Foreskin fibroblast (primary cell): ENCODE measurements at places on chromosomes 13 and 19.

GRCh38 chr19:8320564-8321066 lies 560 bp downstream of the NDUFA7 start:
- DNase-seq = no peak

GRCh38 chr13:82717249-82717648 lies 1165.0 kb downstream of the SLITRK1 start:
- DNase-seq = peak; percentile 57

GRCh38 chr13:100790405-100790804 lies 115.8 kb upstream of the TMTC4 start:
- DNase-seq = no peak

GRCh38 chr13:20274466-20274865 lies 42.3 kb upstream of the GJB6 start:
- DNase-seq = no peak

DNA sequence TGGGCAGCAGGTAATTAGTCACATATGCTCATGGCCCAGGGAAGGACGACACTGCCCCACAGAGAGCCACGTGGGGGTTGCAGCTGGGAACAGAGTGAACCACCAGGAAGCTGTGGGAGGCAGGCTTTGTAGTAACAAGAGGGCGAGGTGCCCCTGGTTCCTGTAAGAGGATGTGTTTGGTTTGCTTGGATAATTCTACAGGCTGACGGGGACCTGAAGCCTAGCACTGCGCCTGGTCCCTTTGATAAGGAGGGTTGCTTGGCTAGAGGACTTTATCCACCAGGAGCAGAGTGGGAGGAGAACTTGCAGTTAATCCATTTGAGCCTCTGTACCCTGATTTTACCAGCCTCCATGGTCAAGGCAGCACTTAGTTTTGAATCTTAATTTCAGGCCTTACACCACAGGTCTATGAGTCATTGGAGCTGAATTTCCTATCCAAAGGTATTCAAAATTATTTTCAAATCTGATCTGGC lies 67.4 kb upstream of the CLDN10 start:
- peak; percentile 41 for DNase-seq

GRCh38 chr13:21319869-21320641 lies 139.0 kb downstream of the ZDHHC20 start:
- no peak for DNase-seq

DNA sequence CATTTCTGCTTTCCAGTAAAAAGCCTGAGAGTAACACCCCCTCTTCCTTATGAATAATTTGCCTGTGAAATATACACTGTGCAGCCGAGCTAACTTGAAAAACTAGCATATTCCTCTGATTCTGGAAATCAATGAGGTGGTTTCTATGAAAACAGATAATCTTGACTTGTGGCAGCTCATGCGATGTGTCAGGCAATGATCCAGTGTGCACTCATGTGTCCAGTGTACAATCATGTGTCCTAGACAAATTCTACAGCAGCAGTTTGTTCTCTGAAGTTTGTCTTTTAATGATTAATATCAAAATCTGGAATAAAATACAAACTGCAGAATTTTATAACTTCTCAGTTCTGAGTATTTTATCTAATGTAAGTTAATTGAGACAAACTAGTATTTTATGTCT lies 2213.9 kb upstream of the PCDH20 start:
- no peak for DNase-seq

GRCh38 chr19:16207490-16208025 lies 9.8 kb downstream of the AP1M1 start:
- no peak for DNase-seq

DNA sequence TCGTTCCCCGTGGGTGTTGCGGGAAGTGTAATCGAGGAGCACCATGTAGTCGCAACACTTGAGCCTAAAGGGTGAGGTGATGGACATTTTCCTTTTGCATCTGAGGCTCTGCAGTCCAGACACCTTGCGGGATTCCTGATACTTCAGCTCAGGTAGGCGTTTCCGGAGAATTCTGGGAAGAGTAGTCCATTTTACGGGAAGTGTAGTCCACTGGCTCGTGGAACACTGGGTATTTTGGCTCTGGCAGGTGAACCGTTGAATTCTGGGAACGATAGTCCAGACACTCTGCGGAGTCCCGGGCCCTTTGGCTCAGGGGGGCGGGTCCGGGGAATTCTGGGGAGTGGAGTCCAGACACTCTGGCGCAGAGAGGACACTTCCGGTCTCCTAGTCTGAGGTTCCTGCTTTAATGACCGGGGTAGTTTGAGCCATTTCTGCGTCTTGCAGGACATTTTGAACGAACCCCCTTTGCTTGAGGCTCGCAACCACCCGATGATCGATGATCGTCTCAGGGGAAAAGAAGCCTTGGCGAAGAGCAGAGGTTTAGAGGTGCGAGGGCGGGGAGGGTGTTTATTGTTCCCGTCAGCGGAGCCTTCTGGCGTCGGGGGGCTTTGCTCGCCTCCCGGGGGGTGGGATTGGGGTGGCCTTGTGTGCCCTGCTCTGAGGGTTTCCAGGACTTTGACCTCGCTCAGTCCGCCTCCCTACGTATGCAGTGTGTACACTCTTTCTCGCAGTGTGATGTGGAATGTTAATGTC lies at the start of gene ZNF223:
Gene ZNF223 (plus strand): TSS at position 387 of the 753 bp plus-strand sequence. CDS start 3,141 bp downstream, outside the sequence.
- peak; percentile 90 for DNase-seq

- DNase-seq = no peak
Measured at GRCh38 chr13:90710164-90710759, 637.2 kb upstream of the MIR17HG start.

GRCh38 chr19:10152100-10152499 lies 32.4 kb upstream of the EIF3G start:
- DNase-seq = no peak

DNA sequence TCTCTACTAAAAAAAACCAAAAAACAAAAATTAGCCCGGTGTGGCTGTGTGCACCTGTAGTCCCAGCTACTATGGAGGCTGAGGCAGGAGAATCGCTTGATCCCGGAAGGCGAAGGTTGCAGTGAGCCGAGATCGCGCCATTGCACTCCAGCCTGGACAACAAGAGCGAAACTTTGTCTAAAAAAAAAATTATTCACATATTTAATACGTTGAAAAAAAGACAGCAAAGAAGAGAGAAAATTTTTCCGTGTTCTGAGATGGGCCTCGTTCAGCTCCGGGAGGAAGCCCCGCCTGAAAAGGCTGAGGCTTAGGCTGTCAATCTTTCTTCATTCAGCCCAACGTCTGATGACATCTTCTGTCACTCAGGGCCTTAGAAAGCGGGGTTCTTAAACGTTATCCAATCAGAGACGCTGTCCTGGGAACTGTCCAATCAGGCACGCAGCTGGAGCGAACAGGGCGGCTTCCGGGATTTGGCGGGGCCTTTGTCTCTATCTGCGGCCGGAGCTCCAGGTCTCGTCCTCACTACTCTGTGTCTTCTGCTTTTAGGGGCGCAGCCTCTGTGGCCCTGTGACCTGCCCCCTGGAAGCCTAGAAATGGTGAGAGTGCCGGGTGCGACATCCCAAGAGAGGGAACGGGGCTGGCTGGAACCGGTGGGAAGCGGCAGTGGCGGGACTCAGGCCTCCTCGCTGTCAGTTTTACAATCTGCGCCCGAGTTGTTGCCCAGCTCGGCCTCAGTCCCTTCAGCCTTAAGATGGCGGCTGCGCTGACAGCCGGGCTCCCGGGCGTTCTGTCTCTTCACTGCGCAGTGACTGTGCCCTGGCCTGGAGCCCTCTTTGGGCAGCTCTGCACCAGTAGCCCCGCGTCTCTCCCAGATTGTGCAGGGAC lies at the start of gene ZNF726:
Gene ZNF726 (plus strand): TSS at position 485 of the 885 bp plus-strand sequence. CDS start 109 bp downstream, at position 594.
- peak; percentile 89 for DNase-seq

- peak; percentile 66 for DNase-seq
Measured at GRCh38 chr13:99442273-99442895, 58.9 kb upstream of the TM9SF2 start.

DNA sequence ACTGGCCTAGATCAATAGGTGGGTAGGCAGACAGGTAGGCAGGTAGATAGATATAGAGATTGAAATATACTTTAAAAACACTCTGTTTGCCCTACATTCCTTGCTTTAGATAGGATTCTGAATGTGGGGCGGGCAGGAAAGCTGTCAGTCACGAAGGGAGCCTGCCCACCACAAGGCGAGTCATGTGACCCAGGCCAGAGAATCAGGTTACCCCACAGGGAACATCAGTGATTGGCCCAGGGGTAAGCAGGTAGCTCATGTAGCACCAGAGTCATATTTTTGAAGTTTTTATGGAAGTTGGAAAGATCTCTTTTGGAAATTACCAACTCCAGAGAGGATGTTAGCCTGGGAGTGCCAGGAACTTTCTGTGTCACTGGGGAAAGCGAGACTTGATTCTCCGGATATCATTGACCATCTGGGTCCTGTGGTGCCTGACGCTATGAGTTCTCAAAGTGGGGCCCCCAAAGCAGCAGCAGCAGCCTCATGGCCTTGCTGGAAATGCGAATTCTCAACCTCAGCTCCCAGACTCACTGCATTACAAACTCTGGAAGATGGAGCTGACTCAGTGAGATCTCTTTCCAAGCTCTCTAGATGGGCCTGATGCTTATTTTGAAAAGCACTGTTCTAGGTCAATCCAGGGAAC lies 60.3 kb downstream of the IRS2 start:
- DNase-seq = no peak

GRCh38 chr13:24727731-24728601 lies 36.0 kb upstream of the RNF17 start:
- DNase-seq = peak; percentile 74

DNA sequence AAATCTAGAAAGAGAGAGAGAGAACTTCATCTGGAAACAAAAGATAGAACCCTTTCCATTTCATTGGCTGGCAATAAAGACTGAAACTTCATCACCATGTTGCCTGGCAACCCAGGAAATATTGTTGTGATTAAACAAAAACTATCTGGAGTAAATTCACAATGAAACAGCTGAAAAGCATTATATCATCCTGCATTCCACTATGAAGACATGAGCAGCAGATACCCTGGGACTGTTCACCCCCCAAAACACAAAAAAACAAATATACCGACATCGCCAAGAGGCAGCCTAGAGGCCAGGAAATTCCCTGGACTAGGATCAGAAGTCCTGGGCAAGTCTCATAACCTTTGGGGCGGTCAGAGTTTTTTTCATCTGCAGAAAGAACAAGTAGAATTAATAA lies 158.3 kb downstream of the FOXO1 start:
- DNase-seq = peak; percentile 11

GRCh38 chr13:93625536-93625935 lies 398.9 kb downstream of the GPC6 start:
- DNase-seq = no peak

DNA sequence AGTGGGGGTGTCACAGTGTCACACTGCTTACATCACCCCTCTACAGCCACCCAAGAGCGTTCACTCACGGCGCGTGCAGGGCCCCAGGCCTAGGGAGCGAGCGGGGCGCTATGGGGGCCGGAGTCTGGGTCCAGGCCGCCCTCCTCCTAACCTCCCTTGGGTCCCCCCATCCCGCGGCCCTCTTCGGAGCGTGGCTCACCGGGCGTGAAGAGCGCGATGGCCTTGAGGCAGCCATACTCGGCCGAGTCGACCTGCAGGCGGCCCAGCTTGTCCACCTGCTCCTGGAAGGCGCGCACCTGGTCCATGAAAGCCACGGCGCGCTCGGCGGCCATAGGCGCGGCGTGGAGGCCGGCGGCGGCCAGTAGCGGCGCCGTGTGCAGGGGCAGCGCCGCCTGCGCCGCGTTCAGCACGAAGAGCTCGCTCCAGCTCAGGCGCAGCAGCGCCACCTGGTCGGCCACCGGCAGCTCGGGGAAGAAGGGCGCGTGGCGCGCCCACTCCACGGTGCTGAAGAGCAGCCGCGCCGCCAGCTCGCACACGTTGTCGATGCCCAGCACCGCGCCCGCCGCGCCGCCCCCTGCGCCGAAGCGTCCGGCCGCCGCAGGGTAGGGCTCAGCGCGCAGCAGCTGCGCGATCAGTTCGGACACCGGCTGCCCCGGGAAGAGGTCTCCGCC lies 9.4 kb downstream of the OCEL1 start:
- peak; percentile 81 for DNase-seq

GRCh38 chr13:45297456-45298205 lies 43.4 kb downstream of the TPT1 start:
- DNase-seq = no peak

DNA sequence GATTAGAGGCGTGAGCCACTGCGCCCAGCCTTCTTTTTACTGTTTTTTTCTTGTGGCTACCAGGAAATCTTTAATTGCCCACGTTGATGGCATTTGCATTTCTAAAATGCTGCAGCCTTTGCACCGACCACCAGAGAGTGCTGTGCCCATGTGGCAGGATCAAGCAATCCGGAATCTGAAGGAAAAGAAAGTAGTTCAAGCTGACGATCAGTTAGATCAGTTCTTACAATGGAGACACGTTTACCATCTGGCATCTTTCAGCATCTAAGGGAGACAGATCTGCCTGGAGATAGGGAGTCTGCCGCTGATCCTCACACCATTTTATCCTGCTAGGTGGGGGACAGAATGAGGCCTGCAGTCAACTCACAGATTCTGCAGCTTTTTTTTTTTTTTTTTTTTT lies 19.9 kb downstream of the TINCR start:
- DNase-seq = peak; percentile 36

- peak; percentile 41 for DNase-seq
Measured at GRCh38 chr13:110445722-110446574, 115.6 kb downstream of the RAB20 start.

DNA sequence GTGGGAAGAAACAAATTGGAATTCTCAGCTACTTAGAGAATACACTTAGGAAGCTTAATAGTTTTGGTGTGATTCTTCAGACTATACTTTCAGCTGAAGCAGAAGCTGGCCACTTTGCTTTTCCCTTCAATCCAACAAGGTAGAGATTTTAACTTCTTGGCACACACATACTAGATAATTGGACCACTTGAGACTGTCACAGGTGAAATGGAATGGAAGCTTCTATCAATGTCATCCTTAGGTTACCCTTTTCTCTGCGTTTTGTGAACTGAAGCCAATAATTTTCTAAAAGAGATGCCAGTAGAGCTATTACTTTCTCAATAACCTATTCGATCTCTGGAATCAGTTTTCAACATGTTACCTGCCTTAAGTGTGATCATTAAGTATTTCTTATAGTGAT lies 405.3 kb downstream of the PCDH20 start:
- DNase-seq = no peak

GRCh38 chr13:67343777-67344176 lies 113.6 kb upstream of the PCDH9 start:
- DNase-seq = no peak

GRCh38 chr19:11699931-11700794 lies 38.6 kb downstream of the ZNF823 start:
- DNase-seq = peak; percentile 64

DNA sequence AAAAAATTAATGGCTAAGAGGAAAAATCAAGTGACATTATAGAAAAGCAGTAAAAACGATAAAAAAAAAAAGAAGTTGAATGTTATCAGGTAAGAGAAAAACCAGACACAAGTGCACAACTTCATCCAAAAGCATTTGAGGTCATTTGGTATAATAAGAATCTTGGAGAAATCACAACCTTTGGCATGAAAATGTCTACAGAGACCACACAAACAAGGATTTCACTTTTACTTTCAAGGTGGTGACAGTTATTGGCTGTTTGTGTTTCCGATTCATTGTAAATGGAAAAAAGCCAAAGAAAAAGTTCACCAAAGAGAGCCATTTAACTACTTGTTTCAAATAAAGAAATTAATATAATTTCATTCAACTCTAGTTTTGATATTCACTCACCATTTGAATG lies 1193.5 kb downstream of the PCDH9 start:
- DNase-seq = no peak
